ENCODE measurements at places on chromosomes 2 and 18.
A peak's percentile ranks its signal among the peaks of the same experiment; 100 is the strongest.

GRCh38 chr18:24397131-24397693 lies 412 bp downstream of the OSBPL1A start:
- peak; percentile 79 for DNase-seq

DNA sequence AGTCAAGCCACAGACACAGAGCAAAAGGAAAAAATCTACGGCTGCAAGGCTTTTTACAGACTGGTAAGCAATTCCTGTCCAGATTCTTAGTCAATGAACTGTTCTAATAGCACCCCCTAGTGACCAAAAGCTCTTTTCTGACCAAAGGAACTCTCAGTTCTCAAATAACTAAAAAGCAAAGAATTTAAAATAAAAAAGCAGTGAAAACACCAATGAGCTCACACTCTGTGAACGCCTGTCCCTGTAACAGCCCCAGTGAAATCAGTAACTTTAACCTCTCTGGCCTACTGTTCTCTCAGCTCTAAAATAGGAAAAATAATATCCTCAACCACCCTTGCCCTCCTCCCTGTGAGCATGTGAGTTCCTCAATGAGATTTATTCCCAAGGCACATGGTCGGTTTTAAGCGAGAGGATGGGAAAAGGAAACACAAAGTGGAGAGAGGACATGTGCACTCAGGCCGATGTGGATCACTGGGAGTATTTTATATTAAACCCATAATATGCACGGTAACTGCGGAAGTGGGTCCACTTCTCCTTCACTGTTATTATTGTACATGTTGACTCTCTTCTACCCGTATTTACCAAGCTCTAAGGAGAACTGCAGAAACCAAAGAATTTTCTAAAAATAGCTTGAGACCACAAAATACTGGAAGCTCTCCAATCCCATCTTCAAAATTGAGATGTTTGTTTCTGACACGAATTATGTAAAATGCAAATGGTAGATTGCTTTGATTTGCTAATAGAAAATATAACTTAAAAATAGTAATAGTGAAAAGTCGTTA lies 128.5 kb downstream of the STK39 start:
- DNase-seq: peak; percentile 45

GRCh38 chr2:231359948-231360347 lies 35.6 kb upstream of the B3GNT7 start:
- no peak for DNase-seq

DNA sequence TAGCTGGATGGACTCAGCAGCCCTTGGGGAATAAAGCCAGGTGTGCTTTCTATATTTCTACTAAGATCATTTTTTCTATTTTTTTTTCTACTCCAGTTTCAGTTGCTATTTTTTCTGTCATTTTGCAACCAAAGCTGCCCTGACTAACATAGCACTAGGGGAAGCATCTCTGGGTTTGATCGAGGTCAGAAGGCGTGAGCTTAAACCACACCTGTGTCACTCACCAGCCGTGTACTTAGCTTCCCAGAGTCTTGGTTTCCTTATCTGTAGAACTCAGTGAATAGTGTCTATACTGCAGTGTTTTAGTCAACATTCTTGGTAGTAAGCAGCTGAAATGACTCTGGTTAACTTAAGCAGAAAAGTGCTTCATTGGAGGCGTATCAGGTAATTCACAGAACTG lies 489.6 kb upstream of the SPRED2 start:
- DNase-seq: no peak

- DNase-seq: no peak
Observed at GRCh38 chr18:28714498-28714897, 537.6 kb upstream of the CDH2 start.

DNA sequence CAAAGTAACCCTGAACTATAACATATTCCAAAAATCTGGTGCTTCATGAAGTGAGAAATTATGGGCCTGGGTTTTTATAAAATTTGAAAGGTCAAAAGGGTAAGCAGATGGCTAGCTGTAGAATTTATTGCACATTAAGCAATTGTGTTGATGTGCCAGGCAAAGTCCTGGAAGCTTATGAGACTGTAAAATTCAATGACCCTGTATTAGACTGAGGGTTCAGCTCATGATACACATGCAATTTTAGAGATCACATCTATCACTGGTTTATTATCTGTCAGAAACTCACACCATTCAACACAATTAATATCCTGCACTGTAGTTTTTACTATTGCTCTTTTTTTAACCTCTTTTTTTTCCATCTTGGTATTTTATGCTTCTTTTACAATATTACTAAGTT lies 1162.6 kb upstream of the SLC39A10 start:
- no peak for DNase-seq

DNA sequence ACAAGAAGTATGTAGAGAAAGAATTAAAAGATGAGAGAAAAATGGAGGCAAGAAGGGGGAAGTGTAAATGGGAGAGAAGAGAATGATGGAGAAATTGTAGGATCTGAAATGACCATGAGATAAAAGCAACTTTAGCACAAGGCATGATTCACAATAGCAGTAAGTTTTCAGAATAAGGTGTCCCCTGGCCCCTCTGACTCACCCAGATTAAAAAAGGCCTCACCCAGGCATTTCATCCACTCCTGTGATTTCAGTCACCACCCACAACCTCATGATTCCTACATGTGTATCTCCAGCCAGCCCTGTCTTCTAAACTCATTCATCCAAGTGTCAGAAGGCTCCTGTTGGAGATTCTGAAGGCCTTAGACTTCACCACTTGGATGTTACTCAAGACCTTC lies 56.6 kb downstream of the SP100 start:
- no peak for DNase-seq

DNA sequence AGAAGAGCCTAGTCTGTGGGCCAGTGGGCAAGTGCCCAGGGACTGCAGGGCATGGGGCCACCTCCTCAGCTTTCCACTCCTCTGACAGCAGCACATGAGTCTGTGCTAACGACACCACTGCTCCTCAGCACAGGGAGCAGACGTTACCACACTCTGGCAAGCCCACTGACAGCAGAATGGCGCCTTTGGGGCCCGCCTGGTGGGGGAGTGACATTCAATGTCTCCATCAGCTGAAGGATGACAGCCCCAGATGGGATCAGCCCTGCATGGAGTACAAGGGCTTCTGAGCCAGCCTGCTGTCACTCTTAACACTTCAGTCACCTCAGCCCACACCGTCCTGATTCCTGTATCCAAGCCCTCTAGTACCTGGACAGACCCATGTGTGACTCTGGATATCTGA lies 149.4 kb upstream of the SMAD2 start:
- DNase-seq: no peak

- no peak for DNase-seq
Observed at GRCh38 chr2:136582628-136583205, 182.6 kb upstream of the THSD7B start.

DNA sequence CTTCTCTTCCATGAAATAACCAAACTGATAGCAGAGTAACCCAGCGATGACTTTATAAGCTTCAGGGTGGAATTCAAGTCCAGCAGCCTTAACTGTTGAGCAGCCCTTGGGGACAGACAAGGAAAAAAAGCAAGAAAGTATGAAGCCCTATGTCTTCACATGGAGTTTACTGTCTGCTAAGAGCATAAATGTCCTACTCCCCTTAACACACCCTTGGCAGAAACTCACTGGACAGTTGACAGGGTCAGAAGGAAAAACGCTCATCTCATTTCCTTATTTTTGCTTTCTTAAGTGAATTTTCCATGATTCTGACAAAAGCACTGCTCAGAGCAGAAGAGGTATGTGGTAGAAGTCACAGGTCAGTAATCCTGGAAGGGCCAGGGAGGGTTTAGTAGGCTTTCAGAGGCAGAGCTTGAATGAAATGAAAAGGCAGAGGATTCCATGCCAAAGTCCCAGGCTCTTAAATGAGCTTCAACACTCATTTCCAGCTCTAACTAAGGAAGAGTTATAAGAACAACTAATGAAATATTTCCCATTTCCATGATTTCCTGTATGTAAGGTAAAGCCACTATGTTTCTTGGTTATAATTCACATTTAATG lies 683.3 kb upstream of the KLHL29 start:
- no peak for DNase-seq

DNA sequence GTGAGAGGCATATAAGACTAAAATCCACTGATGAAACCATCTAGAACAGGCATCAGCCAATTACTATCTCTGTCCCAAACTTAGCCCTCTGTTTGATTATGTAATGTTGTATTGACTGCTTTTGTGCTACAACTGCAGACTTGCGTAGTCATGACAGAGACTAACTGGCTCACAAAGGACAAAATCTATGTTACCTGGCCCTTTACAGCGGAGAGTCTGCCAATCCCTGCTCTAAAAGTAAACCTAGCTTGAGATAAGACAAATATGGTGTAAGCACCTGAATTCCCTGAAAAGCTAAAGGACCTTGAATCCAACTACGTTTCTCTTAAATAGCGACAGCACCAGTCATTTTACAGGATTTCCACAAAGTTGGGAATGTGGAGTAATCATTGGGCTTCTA lies 102.8 kb upstream of the LRRTM1 start:
- no peak for DNase-seq

DNA sequence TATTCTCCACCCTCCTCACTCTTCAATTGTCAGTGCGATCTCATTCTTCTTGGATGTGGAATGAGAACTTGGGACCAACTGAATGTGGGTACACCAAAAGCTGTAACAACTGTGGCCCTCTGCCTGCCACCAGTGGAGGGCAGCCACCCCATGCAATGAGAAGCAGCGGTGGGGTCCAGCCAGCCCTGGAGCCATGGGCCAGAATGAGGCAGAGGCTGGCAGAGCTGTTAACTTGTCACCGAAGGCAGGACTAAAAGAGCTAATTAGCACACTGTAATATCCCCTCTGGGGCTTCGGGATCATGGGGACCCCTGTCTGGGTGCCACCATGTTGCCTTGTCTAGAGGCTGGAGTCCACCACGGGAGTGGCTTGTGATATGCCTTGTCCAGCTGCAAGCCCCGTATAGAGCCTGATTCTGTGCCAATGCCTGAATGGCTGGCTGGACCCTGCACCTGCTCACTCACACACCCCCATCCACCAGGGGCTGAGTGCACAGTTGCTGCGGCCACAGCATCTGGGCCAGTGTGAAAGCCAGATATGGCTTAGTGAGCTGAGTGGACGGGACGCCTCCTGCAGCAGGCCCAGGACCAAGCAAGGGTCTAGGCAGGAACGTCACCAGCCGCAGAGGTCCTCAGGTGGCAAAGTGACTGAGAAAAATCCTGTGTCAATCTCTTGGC lies 680.5 kb downstream of the DSC3 start:
- DNase-seq: no peak

DNA sequence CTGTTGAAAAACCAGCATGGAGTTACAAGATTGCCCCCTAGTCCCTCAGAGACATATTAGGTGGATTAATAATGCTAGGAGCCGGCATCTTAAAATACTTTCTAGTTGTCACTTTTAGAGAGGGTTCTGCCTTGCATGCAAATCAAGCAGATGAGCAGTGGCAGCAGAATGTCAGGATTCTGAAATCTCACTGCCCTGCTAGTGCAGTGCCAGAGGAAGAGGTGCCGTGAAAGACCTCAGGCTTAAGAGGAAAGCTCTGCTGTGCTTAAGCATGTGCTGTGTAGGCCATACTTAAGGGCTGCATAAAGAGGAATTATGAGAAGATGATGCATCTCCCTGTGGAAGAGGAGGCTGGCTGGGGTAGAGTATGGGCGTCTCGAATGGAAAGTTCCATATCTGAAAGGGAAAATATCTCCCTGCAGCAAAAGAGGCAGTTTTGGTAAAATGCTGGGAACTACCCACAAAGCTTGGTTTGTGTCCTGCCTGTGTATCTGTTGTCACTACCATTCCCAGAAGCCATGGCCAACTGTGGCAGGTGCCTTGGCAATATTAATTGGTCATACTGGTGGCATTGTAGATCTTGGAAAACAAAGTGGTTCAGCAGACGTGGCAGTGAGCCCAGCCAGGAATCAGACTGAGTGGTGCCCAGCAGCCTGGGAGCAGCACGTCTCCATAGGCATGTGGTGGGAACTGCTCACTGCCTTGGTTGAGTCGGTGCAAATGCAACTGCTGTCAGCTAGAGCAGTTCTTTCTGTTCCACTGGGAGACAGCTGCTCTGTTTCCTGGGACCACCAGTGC lies 131.9 kb downstream of the EVA1A start:
- no peak for DNase-seq

DNA sequence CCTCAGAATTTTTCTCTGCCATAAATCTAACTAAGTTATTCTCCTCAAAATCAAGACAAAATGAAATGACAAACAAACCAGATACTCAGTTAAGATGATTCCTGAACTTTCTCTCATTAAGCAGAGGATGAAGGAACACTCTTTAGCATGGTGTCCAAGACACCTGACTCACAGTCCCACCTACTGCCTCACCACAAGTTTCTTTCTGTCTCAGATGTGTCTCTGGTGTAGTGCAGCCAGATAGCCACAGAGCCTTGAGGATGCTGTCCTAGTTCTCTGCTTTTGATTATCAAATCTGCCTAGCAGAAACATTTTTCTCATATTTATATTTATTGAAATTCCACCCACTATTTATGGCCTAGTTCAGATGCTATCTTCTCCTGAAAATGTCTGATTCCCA lies 103.6 kb upstream of the TMEM200C start:
- no peak for DNase-seq

DNA sequence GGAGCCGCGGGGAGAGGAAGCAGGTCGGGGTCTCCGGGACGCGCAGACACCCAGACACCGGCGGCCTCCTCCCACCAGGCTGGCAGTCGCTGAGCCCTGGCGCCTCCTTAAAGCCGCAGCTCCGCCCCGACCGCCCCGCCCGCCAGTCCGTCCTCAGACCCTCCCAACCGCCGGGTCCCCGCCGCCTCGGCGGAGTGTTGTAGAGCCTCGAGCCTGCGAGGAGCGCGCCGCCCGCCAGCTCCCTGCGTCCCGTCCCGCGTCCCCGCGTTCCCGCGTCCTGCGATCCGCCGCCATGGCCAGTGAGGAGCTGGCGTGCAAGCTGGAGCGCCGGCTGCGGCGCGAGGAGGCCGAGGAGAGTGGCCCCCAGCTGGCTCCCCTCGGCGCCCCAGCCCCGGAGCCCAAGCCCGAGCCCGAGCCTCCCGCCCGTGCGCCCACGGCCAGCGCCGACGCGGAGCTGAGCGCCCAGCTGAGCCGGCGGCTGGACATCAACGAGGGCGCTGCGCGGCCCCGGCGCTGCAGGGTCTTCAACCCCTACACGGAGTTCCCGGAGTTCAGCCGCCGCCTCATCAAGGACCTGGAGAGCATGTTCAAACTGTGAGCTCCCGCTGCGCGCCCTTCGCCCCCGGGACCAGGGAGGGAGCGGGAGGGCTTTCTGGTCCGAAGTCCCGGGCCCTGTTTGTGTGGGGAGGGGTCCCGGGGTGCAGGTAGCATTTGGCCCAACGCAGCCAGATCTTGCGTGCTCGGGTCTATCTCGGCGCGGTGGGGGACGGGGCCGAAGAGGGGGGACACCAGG lies at the start of gene EFHD1:
Gene EFHD1 (plus strand): TSS at position 192 of the 793 bp plus-strand sequence. CDS start 101 bp downstream, at position 293.
- no peak for DNase-seq

- DNase-seq: no peak
Observed at GRCh38 chr2:84851876-84852275, 29.0 kb downstream of the TRABD2A start.

- DNase-seq: peak; percentile 42
Observed at GRCh38 chr2:144461308-144461766, 58.6 kb downstream of the ZEB2 start.
